Pulmonary artery endothelial cell (primary cell): ENCODE measurements at places on chromosomes 5 and 9. TPM values are rescaled to one million over a fixed set of nuclear protein-coding genes. Genes with fewer than 3 reads are reported as not detected.

Gene FIBCD1
- not detected in 2 replicates for total RNA-seq

GRCh38 chr9:16824545-16825330, 45.7 kb downstream of the BNC2 start:
- no peak for DNase-seq

DNA sequence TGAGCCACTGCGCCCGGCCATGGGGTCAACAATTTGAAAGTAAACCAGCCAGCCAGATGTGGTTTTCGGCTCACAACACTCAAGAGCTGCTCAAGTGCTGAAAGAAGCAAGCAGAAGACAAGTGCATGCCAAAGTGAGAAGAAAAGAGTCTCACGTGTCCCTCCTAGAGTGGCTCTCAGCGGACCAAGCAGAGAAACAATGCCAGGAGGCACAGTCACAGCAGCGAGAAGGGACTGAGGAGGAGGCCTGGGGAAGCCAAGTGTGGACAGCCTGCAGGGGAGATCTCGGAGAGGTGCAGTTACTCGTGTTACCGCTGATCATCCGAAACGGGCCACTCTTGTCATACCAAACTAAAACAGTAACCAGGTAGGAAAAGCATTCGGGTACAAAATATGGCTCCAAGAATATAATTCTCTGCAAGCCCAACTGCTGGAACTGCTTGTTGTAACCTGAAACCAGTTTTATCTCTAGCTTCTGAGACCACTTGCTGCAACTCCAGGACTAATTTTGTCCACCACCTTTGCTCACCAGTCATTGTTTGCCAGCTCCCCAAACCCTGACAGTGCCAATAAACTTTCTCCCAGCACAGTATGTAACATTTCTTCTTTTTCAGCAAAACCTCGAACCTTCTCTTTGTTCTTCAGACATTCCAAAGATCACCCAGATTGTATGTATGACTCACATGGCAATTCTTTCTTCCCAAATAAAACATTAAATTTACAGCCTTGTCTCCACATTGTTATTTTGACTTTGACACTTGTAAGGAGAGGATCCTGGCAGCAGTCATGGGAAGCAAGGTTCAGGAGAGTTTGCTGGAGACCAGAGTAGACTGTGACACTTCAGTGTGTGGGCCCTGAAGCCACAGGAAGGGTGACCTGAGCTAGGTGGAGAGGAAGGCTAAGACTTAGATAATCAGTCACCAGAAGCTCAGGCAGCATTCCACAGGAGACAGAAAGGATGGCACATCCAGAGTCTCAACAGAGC, 6.3 kb downstream of the SLC35D2 start:
- DNase-seq, result peak; percentile 29

DNA sequence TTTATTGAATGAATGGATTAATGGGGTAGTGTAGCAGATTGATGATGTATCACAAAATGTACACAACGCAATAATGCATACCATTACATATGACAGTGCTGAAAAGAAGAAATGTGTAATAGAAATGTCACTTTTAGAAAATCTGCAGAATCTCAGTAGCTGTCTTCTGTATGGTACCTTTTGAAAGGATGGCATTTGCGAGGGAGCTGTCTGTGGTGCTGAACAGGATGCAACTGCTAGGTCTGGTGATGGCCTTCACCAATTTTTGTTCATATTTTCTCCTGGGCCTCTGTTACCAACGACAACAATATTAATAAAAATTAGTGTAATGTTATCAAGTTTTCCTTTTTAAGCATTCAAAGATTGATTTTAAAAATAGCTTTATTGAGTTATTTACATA, 36.2 kb upstream of the OTULIN start:
- DNase-seq, result peak; percentile 4

DNA sequence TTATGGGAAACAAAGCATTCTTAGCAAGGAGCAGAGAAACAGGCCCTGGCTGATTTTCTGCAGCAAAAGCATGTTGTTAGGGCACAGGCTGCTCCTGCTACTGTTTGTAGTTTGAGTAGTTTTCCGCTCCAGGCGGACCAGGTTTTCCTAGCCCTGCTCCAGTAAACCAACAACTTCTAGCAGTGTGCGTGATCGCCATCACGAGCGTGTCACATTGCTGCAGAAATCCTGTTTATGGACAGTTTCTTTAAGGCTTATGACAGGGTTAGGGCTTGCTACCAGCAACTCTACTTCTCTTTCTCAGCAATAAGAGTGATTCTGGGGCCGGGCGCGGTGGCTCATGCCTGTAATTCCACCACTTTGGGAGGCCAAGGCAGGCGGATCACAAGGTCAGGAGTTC, 803.9 kb upstream of the CDH10 start:
- DNase-seq, result no peak

Gene ANKRD33B
- total RNA-seq, result 6.6 and 7.6 TPM in 2 replicates

Gene TMEM171
- total RNA-seq, result 12.0 and 15.4 TPM in 2 replicates

Gene PRELID2
- total RNA-seq, result 32.3 and 32.6 TPM in 2 replicates

Gene SHISAL2B
- total RNA-seq, result not detected in 2 replicates

DNA sequence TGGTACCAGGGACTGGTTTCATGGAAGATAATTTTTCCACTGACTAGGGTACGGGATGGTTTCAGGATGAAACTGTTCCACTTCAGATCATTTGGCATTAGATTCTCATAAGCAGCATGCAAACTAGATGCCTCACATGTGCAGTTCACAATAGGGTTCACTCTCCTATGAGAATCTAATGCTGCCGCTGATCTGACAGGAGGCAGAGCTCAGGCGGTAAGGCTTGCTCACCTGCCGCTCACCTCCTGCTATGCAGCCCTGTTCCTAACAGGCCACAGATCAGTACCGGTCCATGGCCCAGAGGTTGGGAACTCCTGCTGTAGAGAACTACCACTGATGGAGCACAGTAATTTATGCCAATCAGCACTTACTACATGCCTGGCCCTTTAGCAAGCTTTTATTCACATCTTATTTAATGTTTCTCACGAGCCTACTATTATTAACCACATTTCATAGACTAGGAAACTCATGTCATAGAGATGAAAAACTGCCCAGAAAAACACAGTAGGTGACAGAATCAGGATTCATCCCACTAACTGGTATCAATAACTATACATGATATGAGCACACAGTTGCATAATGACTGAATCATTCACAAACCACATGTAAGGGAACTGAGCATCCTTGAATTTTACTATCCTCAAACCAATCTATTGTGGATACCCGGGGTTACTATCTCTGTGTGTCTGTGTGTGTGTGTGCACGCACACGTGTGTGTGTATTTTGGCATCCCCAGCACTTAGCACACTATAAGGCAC, 46.5 kb downstream of the SVEP1 start:
- DNase-seq, result no peak

- DNase-seq, result no peak
Observed at GRCh38 chr5:11902201-11902619, 2.0 kb downstream of the CTNND2 start.

Gene GFI1B
- not detected in 2 replicates for total RNA-seq

GRCh38 chr5:33827018-33827707, 64.6 kb downstream of the ADAMTS12 start:
- DNase-seq, result no peak

Gene ADAMTSL1
- 24.1 and 26.9 TPM in 2 replicates for total RNA-seq

- DNase-seq, result no peak
Observed at GRCh38 chr5:74199436-74200210, 440.9 kb downstream of the ENC1 start.

- DNase-seq, result no peak
Observed at GRCh38 chr9:114235033-114235661, 79.8 kb downstream of the COL27A1 start.

DNA sequence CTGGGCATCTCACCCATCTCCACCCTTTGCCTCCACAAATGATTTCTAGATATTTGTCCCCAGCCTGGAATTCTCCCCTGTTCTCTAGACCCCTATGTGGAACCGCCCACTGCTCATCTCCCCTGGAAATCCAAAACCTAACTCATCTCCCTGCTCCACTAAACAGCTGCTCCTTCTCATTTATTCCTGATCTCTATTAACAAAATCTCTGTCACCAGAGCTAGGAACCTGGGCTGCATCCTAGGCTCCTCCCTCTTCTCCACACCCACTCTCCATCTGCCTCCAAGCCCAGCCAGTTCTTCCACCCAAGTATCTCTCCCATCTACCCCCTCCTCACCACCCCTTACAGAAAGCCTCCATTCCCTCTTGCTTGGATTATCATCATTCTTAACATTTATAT, 24.0 kb upstream of the SYNPO start:
- DNase-seq, result no peak

Gene TCF7
- 0.07 and 0.26 TPM in 2 replicates for total RNA-seq

DNA sequence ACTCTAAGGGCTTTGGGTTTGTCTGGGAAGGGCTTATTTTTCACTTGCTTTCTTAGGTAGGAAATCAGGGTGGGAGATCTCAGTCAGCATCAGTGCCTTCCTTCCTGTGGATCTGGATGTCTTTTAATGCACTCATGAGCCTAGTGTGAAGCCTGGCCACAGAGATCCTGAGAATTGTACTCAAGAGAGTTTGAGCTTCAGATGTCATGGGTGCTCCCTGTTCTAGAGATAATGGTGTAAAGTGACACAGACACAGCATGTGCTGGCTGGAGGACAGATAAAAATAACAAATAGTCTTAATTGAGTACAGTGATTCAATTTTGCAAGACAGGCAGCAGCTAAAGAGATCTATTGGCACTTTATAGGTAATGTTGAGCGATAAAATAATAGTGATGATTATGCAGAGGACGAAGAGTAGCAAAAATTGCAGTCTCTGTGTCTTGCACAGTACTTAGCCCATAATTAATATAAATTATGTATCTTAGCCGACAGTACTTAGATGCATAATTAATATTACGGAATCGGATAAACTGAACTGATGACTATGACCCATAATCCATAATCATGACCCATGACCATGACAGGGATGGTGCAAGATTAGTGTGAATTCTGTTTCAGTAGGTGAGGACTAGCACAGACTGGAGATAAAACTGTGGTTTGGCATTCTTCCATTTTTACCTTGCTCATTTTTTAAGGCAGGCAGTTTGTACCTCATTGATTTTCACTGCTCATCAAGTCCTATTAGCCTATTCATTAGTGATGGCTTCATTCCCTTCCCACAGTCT, 408.7 kb upstream of the PIK3R1 start:
- no peak for DNase-seq

GRCh38 chr5:10768328-10768899, 7.4 kb upstream of the DAP start:
- DNase-seq, result no peak

Gene GPR21
- 0.35 and 0.46 TPM in 2 replicates for total RNA-seq

GRCh38 chr9:16026886-16027285, 474.0 kb downstream of the CCDC171 start:
- DNase-seq, result no peak

- DNase-seq, result no peak
Observed at GRCh38 chr5:93055971-93056370, 525.0 kb downstream of the NR2F1-AS1 start.

DNA sequence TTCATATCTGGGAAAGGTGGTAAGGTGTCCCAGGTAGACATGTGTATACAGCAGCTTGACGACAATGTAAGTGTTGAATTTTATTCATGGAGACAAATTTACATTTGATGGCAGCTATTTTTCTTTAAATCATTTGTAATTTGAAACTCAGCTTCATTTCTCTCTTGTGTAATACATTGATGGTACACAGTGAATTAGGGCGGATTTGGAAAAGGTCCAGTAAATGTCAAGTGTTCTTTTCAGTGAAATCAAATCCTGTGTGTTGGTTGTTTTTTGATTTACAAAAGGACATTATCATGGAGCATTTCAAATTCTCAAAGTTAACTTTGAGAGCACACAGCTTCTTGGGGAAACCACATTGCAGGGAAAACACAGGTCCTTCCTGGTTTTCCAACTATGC, 30.0 kb upstream of the PCSK1 start:
- no peak for DNase-seq

Gene PCDHGA5
- 0.35 and 0.40 TPM in 2 replicates for total RNA-seq

Gene RGS7BP
- 4.6 and 7.3 TPM in 2 replicates for total RNA-seq

Gene CYLC2
- not detected in 2 replicates for total RNA-seq

- no peak for DNase-seq
Observed at GRCh38 chr5:127599847-127600246, 49.0 kb upstream of the CTXN3 start.

GRCh38 chr9:129310666-129311350, 132.7 kb upstream of the IER5L start:
- DNase-seq, result no peak

Gene CCDC183
- total RNA-seq, result 0.18 and 0.26 TPM in 2 replicates

GRCh38 chr9:83981126-83981871, 694 bp downstream of the RMI1 start:
- DNase-seq, result no peak

Gene MEGF10
- 0.60 and 0.92 TPM in 2 replicates for total RNA-seq

Gene GPRIN1
- 6.0 and 7.5 TPM in 2 replicates for total RNA-seq

Gene PGM5
- total RNA-seq, result 0.07 and 0.26 TPM in 2 replicates

DNA sequence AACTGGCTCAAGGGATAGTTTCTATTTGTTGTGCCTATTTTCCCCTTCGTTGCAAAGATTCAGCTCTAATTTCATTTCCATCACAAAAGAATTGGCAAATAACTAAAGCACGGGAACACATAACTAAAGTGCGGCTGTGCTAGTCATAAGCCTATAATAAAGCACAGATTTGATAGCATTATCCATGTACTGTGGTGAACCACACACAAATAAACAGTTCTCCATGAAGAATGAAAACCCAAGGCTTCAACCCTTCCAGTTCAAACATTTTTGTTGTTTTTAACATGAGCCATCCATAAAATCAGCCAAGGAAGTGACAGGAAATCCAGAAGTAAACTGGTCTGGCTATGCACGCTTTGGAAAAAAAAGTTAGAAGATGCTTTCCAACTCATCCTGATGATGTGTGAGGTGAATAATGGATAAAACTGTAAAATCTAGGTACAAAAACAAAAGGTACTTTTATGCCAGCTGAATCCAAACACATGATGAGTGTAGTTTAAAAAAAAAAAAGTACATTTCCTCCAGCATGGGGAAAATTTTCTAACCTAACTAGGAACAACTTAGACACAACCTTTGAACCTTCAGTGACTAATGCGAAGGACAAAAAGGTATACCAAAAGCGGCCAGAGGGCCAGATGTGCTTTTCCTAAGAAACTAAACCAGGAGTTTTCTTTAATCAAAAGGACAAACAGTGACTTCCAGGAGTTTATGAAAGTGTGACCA, 10.2 kb downstream of the ZNF608 start:
- no peak for DNase-seq

DNA sequence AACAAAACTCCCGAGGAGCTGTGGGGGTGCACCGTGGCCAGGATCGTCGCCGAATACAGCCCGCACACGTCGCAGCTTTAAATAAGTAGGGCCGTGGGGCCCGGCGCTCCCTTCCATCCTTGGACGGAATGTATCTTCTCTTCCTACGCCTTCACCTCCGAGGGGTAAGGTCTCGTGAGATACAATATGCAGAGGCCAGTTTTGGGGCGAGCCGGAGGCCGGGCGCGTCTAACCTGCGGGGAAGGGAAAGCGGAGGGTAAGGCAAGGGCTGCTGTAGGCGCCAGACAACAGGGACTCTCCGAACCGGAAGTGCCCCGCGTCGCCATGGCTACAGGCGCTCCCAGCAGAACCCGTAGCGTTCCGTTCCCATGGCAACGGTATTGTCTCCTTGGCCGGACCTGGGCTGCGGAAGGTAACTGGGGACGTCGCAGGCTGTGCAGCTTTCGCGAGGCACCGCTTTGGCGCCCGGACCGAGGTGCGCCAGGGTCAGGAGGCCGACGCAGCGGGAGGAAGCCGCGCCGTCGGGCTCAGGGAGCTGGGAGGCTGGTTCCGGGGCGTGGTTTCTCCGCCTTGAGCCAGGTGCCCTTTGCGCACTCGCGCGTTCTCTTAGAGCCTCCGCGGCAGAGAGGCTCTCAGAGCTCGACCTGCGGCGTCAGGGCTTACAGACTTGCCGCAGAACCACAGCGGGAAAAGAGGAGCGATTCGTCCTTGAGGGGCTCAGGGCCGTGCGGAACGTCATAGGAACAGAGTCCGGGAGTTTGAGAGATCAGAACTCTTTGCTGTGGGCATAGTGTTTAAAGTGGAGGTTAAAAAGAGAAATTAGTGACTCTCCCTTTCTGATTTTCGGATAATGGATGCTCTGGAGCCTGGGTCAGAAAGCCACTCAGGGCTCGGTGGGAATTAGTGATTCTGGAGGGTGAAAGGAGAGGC, at the start of gene TTC23L:
Gene TTC23L (plus strand): TSS at position 380 of the 930 bp plus-strand sequence. CDS start 1,508 bp downstream, outside the sequence.
- DNase-seq, result peak; percentile 32
